ENCODE measurements at places on chromosomes 2 and 18. TPM values are rescaled to one million over a fixed set of nuclear protein-coding genes. Genes with fewer than 3 reads are reported as not detected.

- no peak for DNase-seq
Observed at GRCh38 chr2:118300832-118301231, 212.6 kb downstream of the INSIG2 start.

DNA sequence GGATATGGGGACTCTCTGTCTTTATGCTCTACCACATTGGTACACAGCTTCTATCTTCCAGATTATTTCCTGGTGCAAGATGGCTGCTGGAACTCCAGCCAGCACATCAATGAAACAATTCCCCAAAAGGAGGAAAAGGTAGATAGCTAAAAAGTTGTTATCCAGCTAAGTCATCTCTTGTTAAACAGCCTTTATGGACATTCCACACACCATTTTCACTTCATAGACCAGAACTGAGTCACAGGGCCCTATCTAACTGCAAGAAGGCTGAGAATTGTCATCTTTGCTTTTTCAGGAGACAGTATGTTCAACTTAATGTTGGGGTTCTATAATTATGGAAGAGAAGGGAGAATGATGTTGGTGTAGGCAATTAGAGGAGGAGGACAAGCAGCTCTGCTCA, 133.3 kb upstream of the NOSTRIN start:
- no peak for DNase-seq

GRCh38 chr2:216259081-216259480, 113.2 kb downstream of the MARCHF4 start:
- DNase-seq = no peak

The ZNF514 gene
- 12.6 TPM for total RNA-seq

The CFAP65 gene
- total RNA-seq = not detected

The GPR75 gene
- total RNA-seq = 2.6 TPM

The LYG2 gene
- not detected for total RNA-seq

The PAX3 gene
- total RNA-seq = not detected

Data from fibroblast of villous mesenchyme (primary cell).